Cortex of kidney (tissue), 1 donor: ENCODE measurements at places on chromosomes 13 and 19.

DNA sequence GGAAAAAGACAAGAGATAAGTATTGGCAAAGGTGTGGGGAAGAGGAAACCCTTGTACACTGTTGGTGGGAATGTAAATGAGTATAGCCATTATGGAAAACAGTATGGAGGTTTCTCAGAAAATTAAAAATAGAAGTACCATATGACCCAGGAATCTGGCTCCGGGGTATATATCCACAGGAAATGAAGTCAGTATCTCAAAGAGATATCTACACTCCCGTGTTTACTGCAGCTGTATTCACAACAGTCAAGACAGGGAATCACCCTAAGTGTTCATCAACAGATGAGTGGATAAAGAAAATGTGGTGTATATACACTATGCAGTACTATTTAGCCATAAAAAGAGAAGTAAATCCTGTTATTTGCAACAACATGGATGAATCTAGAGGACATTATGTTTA, 13.5 kb downstream of the KCTD12 start:
- no peak for DNase-seq

GRCh38 chr19:48644839-48645619, 958 bp downstream of the CA11 start:
- no peak for DNase-seq

- no peak for DNase-seq
These were observed 20.3 kb upstream of the AKT2 start for GRCh38 chr19:40305403-40305802.

DNA sequence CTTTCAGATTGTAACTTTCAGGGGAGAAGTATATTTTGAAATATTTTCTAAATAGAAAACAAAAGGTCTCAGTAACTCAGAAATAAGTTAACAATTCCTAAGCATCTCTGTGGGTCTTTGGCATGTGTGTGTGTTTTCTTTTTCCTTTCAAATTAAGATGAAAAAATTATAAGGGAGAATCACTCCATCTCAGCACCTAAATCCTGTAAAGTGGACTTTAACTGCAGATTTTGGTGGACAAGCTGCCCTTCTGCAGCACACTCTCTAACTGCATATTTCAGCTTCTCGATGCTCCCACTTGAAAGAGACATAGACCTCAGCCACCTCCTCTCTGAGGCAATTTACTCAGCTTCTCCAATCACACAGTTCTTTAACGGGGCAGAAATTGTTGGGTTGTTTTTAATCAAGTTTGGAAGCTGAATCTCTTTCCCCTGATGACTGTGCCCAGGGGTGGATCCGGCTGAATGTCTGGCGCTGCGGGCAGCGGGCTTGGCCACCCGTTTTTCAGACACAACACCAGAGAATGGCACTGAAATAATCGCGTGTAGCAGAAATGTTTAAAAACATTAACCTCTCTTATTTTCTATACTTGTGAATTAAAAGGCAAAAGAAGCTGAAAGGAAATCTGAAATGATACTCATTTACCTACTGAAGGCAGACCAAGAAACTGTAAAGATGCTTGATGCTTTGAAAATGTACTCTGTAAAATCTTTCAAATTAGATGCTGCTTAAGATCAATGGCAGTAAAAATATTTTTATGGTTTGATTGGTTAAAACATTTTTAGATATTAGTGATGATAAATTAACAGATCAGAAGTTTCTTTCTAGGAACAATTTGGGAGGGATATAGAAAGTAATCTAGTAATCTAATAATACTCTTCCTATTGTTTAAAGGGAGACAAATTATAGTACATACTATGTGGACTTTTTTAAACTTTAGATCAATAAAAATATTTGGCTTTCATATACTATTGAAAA, 12.4 kb downstream of the ZIC2 start:
- DNase-seq: no peak

DNA sequence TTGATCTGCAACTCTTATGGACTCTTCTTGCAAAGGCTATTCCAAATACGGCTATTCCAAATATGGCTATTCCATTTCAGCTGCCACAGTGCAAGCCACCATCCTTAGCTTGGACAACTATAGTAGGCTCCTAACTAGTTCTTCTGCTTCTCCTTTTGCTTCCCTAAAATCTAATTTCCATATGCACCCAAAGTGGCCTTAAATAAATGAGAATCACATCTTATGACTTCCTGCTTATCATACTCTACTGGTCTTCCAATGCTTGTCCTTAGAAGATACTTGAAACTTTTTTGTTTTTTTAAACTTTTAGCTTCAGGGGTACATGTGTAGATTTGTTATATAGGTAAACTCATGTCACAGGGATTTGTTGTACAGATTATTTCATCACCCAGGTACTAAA, 4.9 kb downstream of the UCHL3 start:
- DNase-seq: no peak

GRCh38 chr19:46840498-46840942, 10.1 kb downstream of the AP2S1 start:
- no peak for DNase-seq

- DNase-seq: no peak
These were observed 214.9 kb downstream of the FGF9 start for GRCh38 chr13:21885714-21886224.

DNA sequence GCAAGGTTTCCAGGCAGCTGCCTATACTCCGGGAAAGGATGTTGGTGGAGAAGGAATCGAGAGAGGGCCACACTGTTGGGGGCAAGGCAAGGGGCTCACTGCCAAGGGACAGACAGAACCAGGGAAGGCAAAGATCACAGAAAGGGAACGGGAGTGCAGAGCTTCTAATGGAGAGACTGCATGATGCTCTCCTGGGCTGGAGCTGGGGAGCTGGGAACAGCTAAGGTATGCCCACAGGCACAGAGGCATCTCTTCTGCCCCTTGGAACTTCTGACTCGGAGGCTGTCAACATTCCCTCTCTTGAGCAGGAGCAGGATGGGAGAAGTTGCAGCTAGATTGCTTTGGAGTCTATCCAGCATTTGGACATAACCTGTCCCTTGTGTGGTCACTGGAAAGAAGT, 22.4 kb upstream of the FFAR2 start:
- DNase-seq: no peak

DNA sequence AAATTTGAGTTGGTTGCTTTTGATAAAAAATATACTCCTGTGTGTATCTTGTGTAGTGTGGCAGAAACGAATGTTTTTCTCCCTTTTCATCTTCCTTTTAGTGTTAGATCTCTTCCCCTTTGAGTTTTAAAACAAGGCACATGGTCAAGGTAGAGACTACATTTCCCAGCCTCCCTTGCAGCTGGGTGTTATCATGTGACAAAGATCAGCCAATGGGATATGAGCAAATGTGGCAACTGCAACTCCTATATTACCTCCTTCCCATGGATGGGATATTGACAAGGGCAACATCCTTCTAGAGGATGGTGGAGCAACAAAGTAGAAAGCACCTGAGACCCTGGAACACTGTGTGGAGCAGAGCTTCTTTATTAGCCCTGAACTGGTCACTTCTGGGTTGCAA, 42.4 kb downstream of the ADGRE3 start:
- no peak for DNase-seq

DNA sequence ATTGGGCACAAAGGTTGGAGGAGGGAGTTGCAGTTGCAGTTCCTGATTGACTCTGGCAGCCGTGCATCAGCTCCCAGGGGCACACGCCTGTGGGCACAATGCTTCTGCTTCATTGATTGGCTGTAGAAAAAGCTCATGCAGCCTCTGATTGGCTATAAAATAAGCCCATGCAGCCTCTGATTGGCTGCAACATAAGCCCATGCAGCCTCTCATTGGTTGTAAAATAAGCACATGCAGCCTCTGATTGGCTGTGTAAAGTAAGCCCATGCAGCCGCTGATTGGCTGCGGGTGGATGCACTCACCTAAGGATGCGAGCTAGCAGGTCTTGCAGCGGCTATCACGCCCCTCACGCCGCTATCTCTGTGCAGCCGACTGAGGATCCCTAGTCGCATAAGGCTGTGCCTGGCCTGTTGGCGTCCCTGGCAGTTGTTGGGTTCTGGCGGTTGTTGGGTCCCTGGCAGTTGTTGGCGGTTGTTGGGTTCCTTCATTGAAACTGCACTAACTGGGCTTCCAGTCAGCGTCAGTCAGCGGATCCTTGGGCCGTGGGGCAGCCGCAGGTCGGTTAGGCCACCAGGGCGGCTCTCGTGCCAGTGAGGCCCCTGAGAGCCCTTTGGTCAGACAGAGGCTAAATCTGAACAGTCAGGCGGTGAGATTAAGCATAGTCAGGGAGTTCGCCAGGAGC, at the start of gene SIGLECL1:
TSS of gene SIGLECL1 (plus strand) at position 295 of the 682 bp plus-strand sequence. CDS start 12,993 bp downstream, outside the sequence.
- DNase-seq: no peak

DNA sequence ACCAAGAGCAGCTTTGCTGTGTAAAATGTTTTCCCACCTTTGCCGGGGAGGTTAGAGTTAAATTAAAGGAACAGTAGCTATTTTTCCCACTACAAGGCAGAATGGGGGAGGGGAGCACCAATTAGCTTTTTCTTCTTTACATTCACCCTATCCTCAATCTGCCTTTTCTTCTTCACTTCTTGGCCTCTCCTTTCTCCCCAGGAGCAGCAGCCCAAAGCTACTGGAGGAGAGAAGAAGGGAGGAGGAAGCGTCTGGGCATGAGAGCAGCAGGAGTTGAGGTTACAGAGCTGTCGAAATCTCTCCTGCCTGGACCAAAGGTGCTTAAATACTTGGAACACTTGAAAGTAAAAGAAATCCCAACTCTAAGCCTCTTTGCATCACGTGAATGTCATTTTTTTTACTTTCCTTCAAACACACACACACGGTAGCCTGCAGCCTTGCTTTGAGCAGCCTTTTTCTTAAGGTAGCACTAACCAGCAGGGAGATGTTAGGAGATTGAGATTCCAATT, 39.0 kb upstream of the WASF3 start:
- no peak for DNase-seq

DNA sequence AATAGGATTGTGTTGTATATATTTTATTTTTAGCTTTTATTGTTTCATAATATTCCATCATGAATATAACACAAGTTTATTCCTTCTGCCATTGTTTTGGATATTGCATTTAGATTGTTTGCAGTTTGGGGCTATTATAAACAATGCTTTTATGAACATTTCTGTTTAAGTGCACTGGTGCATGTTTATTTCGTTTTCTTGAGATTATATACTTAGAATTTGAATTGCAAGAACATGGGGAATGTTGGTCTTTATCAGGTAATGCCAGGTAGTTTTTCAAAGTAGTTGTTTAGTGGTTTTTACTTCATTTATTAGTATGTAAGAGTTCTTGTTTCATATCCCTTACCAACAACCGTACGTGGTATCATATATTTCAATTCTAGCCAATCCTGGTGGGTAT, 4.3 kb downstream of the LSM14A start:
- no peak for DNase-seq

DNA sequence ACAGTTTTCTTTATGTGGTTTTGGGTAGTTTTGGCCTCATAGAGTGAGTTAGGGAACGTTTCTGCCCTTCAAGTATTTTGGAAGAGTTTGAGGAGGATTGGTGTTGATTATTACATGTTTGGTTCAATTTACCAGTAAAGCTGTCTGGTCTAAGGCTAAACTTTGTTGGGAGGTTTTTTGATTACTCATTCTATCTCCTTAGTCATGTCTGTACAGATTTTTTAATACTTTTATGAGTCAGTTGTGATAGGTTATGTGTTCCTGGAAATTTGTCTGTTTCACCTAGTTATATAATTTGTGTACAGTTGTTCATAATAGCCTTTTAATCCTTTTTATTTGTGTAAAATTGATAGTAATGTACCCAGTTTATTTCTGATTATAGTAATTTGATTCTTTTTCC, 20.4 kb downstream of the RNF17 start:
- DNase-seq: no peak

- DNase-seq: no peak
These were observed 6.5 kb downstream of the TNFSF13B start for GRCh38 chr13:108276060-108276459.

- DNase-seq: no peak
These were observed 312 bp downstream of the CAPS start for GRCh38 chr19:5914358-5914774.

DNA sequence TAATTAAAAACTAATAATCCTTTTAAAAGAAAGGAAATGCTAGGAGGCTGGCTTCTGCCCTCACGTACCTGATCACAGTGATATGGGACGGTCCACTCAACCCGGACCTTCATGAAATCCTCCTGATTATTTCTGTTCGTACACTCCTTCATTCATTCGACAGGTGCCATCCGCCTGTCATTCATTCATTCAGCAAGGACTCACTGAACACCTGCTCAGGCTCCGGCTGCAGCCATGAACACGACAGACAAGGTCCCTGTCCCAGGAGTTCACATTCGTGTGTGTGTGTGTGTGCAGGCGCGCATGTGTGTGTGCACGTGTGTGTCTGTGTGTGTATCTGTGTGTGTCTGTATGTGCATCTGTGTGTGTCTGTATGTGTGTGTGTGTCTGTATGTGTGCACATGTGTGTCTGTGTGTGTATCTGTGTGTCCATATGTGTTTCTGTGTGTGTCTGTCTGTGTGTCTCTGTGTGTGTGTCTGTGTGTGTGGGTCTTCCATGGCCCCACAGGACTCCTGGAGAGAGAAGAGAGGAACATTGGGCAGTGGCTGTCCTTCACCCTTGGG, 28.1 kb upstream of the CCNE1 start:
- DNase-seq: no peak

- DNase-seq: no peak
These were observed 6.9 kb downstream of the CHAF1A start for GRCh38 chr19:4409123-4409933.

- DNase-seq: no peak
These were observed 7.3 kb upstream of the TYROBP start for GRCh38 chr19:35915443-35915842.

DNA sequence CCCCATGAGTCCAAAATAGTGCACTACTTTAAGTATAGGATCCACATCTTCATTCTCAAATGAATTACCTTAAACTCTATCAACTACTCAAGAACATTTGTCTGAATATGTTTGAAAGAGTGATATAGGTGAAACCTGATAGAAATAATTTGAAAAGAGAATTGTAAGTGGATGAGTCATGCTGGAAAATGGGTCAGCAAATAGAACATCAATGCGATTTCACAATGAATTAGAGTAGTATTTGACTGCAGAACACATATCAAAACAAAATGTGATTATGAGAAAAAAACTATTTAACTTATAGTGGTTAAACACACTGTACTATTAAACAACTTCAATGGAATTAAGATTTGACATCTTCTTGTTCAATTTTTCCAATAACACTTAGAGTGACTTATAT, 300.6 kb upstream of the KLHL1 start:
- DNase-seq: no peak

- DNase-seq: no peak
These were observed 16.0 kb downstream of the KCTD15 start for GRCh38 chr19:33812388-33813330.

GRCh38 chr19:29336425-29336824, 123.5 kb upstream of the UQCRFS1 start:
- no peak for DNase-seq

GRCh38 chr13:21676611-21677021, 5.7 kb downstream of the FGF9 start:
- DNase-seq: no peak

- DNase-seq: no peak
These were observed 405 bp downstream of the ZNF446 start for GRCh38 chr19:58476498-58477015.

GRCh38 chr19:18170714-18171255, 2.8 kb upstream of the IFI30 start:
- DNase-seq: no peak

GRCh38 chr13:109840201-109840892, 54.0 kb upstream of the IRS2 start:
- no peak for DNase-seq
